ENCODE measurements at places on chromosomes 12 and 14.

- DNase-seq, result peak; percentile 80
Observed at GRCh38 chr14:99729991-99730875, 46.1 kb downstream of the CYP46A1 start.

DNA sequence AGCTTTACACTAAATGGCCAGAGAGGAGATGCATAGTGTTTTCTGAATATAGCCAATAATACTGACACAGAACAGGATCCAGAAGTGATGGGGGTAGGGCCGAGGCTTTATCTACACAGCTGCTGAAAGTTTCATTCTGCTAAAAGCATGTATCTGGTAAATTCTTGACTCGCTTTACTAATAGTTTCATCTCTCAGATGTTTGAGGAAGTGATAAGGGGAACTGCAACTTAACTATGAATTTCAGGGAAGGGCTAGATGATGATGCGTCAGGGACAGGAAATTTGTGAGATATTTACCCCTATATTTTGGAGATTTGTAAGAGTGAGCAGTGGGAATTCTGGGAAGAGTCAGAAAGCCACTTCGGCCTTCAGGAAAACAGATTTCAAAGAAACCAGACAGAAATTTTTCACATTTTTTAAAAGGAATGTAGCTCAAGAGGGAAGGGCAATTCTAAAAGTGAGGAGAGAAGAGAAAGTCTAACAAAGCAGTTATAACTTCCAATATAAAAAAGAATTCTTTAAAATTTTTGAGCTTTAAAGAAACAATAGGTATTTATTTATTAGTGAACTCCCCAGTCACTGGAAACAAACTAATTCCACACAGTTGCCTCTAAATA is 243.1 kb downstream of the BCAT1 start:
- DNase-seq, result no peak

DNA sequence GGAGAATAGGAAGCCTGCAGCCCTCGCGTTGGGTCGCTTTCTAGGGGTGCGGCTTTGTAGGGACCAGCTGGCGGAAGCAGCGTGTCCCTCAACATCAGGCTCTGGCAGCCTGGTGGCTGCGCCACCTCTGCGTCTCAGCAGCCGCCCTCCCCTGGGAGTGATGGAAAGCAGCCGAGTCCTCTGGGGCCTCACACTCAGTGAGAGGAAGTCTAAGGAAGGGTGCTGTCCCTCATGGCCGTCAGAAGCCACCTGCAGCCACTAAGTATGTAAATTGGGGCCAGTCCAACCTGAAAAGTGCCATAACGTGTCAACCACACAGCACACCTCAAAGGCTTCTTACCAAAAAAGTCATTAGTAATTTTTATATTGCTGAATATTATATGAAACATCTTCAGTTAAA is 80.3 kb downstream of the WDR20 start:
- DNase-seq, result peak; percentile 8

GRCh38 chr12:49750027-49750995 is 9.0 kb downstream of the TMBIM6 start:
- peak; percentile 57 for DNase-seq

DNA sequence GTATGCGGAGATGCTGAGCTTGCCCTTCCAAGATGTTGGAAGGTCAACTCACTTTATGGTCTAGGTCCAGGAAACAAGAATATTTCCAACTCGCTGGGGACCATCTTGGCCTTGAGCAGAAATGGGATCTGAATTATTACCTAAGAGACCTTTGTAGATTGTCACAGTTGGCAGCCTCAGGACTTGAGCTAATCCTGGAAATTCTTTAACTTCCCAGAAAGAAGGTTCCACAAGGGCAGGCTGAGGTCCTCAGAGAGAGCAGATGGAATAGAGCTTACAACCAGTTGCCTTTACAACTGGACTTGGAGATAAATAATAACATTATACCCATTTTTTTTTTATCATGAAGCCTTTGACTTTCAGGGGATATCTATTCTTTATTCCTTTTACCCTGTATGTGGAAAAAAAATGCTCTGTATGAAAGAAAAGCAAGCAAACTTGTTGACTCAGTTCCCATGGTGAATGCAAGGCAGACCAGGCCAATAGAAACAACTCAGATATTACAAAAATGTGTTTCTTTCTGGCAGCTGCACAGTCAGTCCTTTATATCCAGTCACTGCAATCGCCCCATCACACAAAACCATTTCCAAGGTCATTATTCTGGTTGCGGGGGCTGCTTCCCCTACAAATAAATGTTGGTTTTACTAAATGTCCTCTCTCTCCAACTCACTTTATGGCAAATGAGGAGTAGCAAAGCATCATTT is 401.4 kb downstream of the ZFP36L1 start:
- DNase-seq, result no peak

GRCh38 chr12:108166505-108166904 is 37.4 kb downstream of the WSCD2 start:
- DNase-seq, result no peak

DNA sequence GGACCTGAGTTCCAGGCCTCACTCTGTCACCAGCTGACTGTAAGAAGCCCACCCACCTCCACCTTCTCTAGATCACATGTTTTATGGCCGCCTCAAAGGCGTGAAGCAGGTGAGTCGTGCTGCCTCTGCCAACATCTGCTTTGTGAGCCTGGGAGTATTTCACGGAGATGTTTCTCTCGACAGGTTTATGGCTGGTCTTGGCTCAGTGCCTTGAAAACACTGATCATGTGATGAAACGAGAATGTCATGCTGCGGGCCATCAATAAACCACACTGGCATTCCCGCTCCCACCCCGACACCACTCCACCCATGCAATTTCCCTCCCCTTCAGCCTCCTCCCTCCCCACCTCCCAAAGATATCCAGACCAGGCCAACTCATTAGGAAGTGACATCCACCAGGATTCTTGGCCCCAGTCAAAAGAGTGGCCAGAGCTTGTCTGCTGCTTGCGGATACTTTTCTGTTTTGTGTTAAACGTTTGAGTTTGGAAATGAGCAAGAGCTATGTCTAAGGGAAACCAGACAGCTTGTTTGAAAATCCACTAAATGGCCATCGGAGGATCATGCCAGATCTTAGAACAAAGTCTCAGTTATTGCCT is 53.8 kb upstream of the NTF3 start:
- no peak for DNase-seq

Measured in stimulated activated CD4-positive, alpha-beta T cell treated with anti-CD3 and anti-CD28 coated beads, Interleukin-2, amount 100 ng/mL, for 24 hours (primary cell).